Activated CD4-positive, alpha-beta memory T cell treated with anti-CD3 and anti-CD28 coated beads for 36 hours (primary cell): ENCODE measurements at places on chromosomes 5 and 9. TPM values are rescaled to one million over a fixed set of nuclear protein-coding genes. Genes with fewer than 3 reads are reported as not detected.

- DNase-seq = peak; percentile 33
- H3K36me3 ChIP-seq = no peaks in the 10 kb centered on the region
These were observed 29.7 kb downstream of the MEGF10 start for GRCh38 chr5:127320032-127320965.

DNA sequence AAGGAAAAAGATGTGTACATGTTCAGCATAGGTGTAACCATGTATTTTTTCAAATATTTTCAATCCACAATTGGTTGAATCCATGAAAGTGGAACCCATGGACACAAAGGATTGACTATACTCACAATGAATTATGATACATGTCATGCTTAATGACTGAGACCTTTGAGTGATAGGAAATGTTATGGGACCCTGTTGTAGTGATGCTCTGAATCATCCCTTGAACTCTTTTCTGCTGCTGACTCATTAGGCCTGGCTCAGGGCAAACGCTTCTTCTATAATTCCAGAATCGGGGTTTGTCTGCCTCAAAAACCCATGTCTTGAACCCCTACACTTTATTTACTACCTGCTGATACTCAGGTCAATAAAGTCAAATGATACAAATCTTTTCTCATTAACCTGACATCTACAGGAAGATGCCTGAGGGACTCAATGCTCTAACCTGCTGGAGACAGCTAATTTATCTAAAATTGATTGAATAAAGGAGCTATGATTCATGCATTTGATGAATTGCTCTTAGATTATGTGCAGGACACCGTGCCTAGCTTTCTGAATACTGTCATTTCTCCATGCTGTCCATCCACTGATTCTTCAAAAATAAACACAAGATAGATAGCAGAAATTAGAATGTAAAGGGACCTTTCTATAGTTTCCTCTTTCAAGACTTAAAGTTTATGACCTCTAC lies 260.1 kb downstream of the PRELID2 start:
- H3K4me1 ChIP-seq = no peaks in the 10 kb centered on the region
- no peaks in the 10 kb centered on the region for H3K36me3 ChIP-seq
- H3K27ac ChIP-seq = no peak overlapping the region
- no peak overlapping the region for H3K4me3 ChIP-seq
- no peaks in the 10 kb centered on the region for H3K27me3 ChIP-seq

Gene DNAJB5
- 11.5 TPM for total RNA-seq

Gene MARCOL
- total RNA-seq = not detected

Gene TXNDC8
- total RNA-seq = not detected

GRCh38 chr5:71533615-71534014 lies 53.5 kb upstream of the MCCC2 start:
- H3K27ac ChIP-seq = peak overlapping the region; percentile 34
- H3K4me1 ChIP-seq = peaks cover 10% of the 10 kb centered on the region
- no peak overlapping the region for H3K4me3 ChIP-seq
- DNase-seq = no peak
- H3K36me3 ChIP-seq = peaks cover 39% of the 10 kb centered on the region

Gene GRIN1
- total RNA-seq = not detected

- H3K36me3 ChIP-seq = no peaks in the 10 kb centered on the region
- H3K27me3 ChIP-seq = peaks cover 2% of the 10 kb centered on the region
- H3K4me3 ChIP-seq = peak overlapping the region; percentile 75
- H3K27ac ChIP-seq = no peak overlapping the region
- H3K4me1 ChIP-seq = peaks cover 24% of the 10 kb centered on the region
These were observed 1.1 kb downstream of the CD14 start for GRCh38 chr5:140631831-140632365.

Gene IL33
- not detected for total RNA-seq

GRCh38 chr9:17942498-17942897 lies 363.6 kb downstream of the SH3GL2 start:
- H3K36me3 ChIP-seq = no peaks in the 10 kb centered on the region
- no peak overlapping the region for H3K4me3 ChIP-seq
- H3K27me3 ChIP-seq = no peaks in the 10 kb centered on the region
- no peak for DNase-seq
- H3K27ac ChIP-seq = no peak overlapping the region
- H3K4me1 ChIP-seq = no peaks in the 10 kb centered on the region

DNA sequence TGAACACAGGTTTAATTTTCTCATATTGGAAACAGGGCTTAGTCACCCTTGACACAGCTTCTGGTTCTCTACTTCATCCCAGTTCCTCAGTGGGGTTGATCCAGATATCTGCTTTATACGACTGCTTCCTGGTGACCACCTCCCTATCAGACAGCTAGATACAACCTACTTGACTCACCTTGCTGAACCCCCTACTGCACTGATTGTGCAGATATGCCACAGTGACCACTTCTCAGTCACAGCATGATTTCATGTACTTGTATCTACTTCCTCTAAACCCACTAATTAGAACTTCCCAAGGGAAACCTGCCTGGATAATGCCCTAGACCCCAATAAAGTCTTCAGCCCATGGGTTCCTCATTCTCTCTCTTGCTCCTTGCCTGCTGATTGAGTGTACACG lies 18.4 kb upstream of the RFK start:
- H3K27ac ChIP-seq = no peak overlapping the region
- no peak for DNase-seq
- H3K27me3 ChIP-seq = no peaks in the 10 kb centered on the region
- peaks cover 25% of the 10 kb centered on the region for H3K4me1 ChIP-seq
- no peak overlapping the region for H3K4me3 ChIP-seq

DNA sequence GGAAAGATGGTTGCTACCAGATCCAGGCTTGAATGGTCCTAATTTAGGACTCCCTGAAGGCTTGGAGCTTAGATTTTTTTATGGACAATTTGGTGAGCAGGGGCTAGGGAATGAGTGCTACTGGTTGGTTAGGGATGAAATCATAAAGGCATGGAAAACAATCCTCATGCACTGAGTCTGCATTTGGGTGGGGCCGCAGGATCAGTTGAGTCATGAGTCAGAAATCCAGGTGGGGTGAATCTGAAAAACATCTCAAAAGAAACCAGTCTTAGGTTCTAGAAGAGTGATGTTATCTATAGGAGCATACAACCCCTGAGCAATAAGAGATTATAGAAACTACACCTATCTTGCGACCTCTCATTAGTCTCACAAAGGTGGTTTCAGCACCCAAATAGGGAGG lies 300.0 kb downstream of the KIF4B start:
- no peak overlapping the region for H3K4me3 ChIP-seq
- H3K27ac ChIP-seq = no peak overlapping the region
- DNase-seq = no peak
- no peaks in the 10 kb centered on the region for H3K36me3 ChIP-seq
- H3K4me1 ChIP-seq = no peaks in the 10 kb centered on the region
- H3K27me3 ChIP-seq = no peaks in the 10 kb centered on the region

Gene SLC34A3
- not detected for total RNA-seq

- peak; percentile 23 for DNase-seq
- H3K27me3 ChIP-seq = no peaks in the 10 kb centered on the region
- peaks cover 3% of the 10 kb centered on the region for H3K4me1 ChIP-seq
- H3K27ac ChIP-seq = no peak overlapping the region
- no peaks in the 10 kb centered on the region for H3K36me3 ChIP-seq
These were observed 605.0 kb upstream of the CLINT1 start for GRCh38 chr5:158463938-158464337.
